SHP77 (cell line): ENCODE measurements at places on chromosomes 16 and 17.

GRCh38 chr16:57622361-57623250 is 5.8 kb upstream of the ADGRG1 start:
- no peak for DNase-seq

GRCh38 chr17:4340914-4341615 is 25.4 kb downstream of the UBE2G1 start:
- no peak for DNase-seq

- no peak for DNase-seq
Observed at GRCh38 chr16:35731341-35732040, 2272.1 kb downstream of the TP53TG3F start.

GRCh38 chr16:84943620-84944019 is 67.7 kb downstream of the ZDHHC7 start:
- no peak for DNase-seq

DNA sequence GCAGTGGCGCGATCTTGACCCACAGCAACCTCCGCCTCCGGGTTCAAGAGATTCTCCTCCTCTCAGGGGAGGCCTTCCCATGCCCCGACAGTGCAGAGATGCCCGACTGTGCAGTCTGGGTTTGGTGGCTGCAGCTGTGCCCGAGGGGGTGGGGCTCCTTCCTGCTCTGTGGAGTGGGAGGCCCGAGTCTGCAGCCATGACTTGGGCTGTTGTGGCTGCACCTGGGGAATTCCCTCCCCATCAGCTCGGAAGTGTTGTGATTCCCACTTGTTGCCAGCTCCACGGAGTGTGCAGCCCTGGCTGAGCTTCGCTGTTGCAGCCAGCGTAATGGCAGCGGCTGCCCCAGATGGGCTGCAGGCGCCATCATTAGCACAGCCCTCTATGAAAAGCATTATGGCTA is 66.4 kb upstream of the SMIM36 start:
- DNase-seq: no peak

DNA sequence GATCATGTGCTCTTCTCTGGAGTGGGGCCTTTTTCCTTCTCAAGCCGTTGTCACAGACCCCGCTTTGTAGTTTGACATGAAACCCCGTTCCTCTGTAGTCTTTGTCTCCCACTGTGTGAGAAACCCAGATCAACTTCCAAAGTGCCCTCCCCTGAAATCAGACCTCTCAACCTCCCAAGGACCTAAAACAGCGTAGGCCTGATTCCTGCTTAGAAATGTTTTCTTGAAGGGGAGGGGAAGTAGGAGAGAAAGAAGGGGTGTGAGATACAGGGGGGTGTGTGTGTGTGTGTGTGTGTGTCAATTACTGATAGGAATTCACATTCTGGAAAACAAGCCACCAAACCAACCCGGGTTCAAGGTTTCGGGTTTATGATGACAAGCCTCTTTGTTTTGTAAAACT is 1.4 kb downstream of the UBE2O start:
- no peak for DNase-seq

- DNase-seq: no peak
Observed at GRCh38 chr17:13539421-13539820, 62.3 kb downstream of the HS3ST3A1 start.
